ENCODE measurements at places on chromosomes 2 and 18.

DNA sequence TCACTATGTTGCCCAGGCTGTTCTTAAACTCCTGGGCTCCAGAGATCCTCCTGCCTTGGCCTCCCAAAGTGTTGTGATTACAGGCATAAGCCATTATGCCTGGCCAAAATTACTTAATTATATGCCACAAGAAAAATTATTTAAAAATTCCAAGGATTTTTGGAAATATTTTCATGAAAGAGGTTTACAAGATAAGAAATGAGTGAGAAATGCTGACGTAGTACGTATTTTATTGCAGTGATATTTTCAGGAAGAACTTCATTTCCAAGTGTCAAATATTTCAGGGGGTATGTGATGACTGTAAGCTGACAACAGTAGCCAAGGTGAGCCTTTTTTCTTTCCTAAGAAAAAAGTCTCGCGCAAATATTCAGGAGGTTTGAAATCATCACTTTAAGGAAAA is 20.8 kb downstream of the NIF3L1 start:
- no peak for DNase-seq

GRCh38 chr2:39739386-39739785 is 39.7 kb downstream of the THUMPD2 start:
- DNase-seq, result no peak

DNA sequence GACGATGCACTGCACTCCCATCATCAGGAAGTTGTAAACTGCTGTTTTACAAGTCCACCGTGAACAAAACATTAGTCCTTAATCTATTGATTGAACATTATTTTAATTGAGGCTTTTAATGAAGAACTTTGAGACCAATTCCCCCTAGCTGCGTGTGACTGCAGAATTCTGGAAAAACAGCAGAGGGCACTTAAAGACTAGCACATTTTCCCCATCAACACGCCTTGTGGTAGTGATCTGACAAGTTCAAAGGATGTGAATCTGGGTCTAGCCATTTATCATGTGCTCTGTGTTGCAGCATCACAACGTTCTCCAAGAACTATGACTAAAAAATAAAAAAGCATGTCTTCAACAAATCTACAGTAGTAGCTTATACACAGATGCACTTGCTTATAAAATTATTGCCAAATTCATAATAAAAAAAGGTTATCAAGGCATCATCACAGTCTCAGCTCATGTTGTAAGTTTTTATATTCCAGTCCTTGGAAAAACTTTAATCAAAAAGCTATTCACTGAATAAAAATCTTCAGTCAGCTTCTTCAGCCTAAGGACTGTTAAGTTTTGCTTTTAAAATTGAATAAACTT is 35.8 kb downstream of the SKOR2 start:
- peak; percentile 68 for DNase-seq

GRCh38 chr2:175366815-175367214 is 185.3 kb upstream of the ATP5MC3 start:
- peak; percentile 62 for DNase-seq

- DNase-seq, result no peak
Observed at GRCh38 chr2:2331881-2332280, 806 bp upstream of the MYT1L start.

GRCh38 chr18:36205166-36205565 is 17.9 kb downstream of the MOCOS start:
- DNase-seq, result no peak

- no peak for DNase-seq
Observed at GRCh38 chr2:173754837-173755236, 210.3 kb downstream of the SP3 start.

DNA sequence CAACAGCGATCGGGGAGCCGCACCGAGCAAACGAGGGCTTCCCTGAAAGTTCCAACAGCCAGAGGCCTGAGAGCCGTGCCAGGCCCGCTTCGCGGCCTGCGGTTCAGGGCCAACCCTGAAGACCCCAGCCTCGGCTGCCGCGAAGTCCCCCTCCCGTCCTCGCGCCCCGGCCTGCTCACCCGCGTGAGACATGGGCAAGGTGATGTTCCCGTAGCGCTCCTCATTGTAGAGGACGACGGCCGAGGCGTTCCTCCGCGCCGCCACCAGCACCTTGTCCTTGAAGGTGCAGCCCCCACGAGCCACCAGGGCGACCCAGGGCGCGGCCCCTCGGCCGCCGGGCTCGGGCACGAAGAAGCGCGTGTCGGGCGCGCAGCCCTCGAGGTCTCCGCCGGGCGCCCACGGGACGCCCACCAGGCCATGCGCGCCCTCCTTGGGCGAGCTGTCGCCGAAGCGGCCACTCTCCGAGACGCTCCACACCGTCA is 510 bp downstream of the RNF149 start:
- DNase-seq, result peak; percentile 47

- peak; percentile 68 for DNase-seq
Observed at GRCh38 chr2:119264781-119265692, 41.4 kb downstream of the STEAP3 start.

DNA sequence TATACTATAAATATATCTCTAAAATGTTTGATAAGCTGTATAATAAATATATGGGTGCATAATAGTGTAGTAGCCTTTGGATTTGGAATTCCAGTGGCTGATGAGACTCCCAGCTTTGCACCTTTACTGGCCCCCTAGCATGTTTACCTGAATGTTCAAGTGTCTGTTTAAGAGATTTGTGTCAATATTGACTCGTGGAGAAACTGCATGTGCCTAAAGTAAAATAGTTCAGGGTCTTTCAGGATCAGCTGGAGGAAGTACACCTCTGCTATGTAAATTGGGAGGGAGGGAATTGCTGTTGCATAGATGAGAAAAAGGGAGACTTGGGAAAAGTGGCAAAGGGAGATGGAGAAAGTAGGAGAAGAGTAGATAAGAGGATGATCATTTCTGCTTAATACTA is 23.9 kb downstream of the ME2 start:
- DNase-seq, result no peak

GRCh38 chr2:95401480-95401879 is 1.0 kb upstream of the FAHD2A start:
- no peak for DNase-seq

- peak; percentile 52 for DNase-seq
Observed at GRCh38 chr2:67880291-67880761, 182.5 kb downstream of the C1D start.

DNA sequence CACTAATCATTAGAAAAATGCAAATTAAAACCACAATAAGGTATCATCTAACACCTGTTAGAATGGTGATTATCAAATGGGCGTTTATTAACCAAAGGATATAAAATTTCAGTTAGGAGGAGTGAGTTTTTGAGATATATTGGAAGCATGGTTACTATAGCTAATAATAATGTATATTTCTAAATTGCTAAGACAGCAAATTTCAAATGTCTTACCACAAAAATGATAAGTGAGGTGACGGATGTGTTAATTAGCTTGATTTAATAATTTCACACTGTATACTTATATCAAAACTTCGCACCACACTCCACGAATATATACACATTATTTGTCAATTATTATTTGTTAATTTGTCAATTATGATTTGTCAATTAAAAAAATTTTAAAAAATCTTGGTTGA is 227.2 kb upstream of the DDX18 start:
- no peak for DNase-seq

DNA sequence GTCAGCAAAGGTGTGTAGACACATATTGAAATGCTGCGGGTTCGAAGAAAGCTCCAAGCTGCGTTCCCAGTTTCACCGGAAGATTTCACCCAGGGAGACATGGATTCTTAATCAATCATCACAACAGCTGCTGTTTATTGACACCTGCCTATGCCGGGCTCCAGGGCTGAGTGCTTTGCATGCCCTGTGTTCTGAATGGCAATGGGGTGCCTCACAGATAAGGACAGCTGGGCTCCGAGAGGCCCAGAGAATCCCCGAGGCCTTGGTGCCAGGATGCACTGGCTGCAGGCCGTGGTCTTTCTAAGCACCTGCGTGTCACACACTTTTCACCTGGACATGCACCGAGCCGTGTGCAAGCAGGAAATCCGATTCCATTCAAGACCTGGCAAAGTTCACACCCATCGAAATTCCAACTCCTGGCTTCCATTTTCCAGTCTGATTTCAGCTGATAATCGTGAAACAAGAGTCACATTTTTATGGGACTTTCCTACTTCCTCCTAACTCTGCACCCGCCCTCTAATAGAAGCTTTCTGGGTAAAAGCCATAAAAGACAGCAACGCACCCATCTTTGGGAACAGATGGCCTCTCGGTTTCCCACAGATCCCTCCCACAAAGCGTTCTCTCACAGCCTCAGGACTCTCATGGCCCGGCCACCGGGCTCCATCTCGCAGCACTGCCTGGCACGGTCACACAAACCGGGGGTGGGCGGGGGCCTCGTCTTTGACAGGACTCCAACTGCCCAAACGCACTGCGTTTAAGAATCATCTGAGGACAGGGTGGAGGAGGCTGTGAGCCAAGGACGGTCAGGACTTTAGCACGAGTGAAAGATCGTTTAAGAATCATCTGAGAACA is 245.6 kb upstream of the SALL3 start:
- DNase-seq, result no peak

DNA sequence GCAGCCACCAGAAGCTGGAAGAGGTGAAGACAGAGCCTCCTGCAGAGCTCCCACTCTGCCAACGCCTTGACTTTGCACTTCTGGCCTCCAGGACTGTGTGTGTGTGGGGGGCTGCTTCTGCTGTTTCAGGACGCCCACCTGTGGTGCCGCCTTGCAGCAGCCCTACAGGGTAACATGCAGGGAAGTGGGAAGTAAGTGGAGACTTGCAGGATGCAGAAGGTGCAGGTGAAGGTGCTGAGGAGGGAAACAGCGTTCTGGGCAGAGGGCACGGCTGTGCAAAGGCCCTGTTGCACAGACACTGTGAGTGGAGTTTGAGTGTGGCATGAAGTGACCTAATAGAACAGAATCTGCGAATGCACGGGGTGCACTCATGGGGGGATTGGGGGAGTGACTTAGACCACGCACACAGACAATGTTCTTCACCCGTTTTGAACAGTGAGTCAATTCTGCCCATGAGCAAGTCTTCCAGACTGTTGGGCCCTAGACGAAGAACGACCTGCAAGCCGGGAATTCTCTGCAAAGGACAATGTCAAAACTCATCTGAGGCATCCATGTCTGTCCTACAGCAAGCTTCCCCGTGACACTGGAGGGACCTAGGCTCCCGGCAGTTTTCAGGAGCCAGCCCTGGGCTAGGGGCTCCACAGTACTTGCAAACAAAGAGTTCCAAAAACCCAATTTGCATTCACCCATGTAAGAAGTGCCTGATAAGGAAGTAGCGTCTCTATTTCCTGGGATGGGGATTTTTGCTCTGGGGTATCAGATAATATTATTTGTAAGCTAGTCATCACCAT is 19.0 kb downstream of the MBP start:
- no peak for DNase-seq

DNA sequence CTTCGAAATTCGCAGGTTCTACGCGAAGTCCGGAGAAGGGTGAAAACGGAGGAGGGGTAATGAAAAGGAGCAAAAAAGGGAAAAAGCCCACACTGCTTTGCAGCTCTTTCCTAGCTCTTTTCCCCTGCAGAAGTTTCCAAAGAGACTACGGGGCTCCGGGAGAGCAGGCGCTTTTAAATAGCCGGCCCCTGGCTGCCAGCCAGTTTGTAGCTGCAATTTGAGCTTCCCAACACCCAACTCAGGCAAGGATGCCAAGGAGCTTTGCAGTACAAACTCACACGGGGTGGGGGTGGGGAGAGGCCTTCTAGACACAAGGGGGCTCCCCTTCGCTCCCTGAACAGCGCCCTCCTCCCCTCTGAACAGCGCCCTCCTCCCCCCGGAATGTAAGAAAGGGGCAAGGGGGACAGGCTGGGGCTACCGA is at the start of gene IGFBP5:
IGFBP5 (minus strand) TSS at position 149 of the 421 bp plus-strand sequence. CDS start 774 bp downstream, outside the sequence.
- peak; percentile 22 for DNase-seq

DNA sequence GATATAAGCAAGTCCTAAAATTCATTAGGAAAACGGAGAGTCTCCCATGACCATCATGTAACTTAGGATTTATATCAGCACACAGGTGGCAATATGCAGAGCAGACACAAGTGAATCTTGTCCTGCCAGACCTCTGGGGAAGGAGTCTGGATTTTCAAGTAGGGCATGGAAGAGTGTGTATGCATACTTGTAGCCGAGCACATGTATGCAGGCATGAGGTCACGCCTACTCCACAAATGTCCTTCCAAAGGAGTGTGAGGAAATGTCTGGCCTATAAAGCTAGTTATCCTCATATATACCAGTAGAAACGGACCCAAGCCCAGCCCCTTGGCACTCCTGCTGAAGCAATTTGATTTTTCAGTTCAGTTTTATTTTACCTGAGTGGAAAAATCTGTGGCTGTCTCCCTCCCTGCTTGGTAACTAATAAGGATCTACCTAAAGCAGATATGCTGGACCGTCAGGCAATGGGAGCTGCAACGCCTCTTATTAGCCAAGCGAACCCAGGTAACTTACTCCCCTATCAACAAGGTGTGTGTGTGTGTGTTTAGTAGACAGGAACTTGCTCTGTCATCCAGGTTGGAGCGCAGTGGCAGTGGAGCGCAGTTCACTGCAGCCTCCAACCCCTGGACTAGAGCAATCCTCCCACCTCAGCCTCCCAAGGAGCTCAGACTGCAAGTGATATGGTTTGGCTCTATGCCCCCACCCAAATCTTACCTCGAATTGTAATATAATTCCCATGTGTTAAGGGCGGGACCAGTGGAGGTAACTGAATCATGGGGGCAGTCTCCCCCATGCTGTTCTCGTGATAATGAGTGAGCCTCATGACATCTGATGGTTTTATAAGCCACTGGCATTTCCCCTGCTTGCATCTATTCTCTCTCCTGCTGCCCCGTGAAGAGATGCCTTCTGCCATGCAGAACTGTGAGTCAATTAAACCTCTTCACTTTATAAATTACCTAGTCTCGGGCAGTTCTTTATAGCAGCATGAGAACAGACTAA is 2.8 kb downstream of the STAT1 start:
- no peak for DNase-seq

All from ELR (cell line).